Occipital lobe (tissue), 3 donors: ENCODE measurements at places on chromosomes 4 and X. TPM values are rescaled to one million over a fixed set of nuclear protein-coding genes. Genes with fewer than 3 reads are reported as not detected.

Gene SH2D1A
- total RNA-seq, result not detected

Gene TSPAN7
- total RNA-seq, result 47.1 TPM

Gene SHROOM2
- total RNA-seq, result 12.3 TPM

Gene MAGEA9B
- not detected for total RNA-seq

Gene SYP
- total RNA-seq, result 158 TPM

Gene TXK
- 3.1 TPM for total RNA-seq

Gene TRMT10A
- 5.6 TPM for total RNA-seq

Gene PRR32
- not detected for total RNA-seq

Gene CT45A1
- not detected for total RNA-seq

Gene TEX13B
- not detected for total RNA-seq

Gene MSANTD1
- total RNA-seq, result 5.9 TPM

Gene APEX2
- total RNA-seq, result 1.4 TPM

Gene HTRA3
- total RNA-seq, result 1.2 TPM

Gene MAGEA2
- not detected for total RNA-seq

Gene OCRL
- 33.4 TPM for total RNA-seq

Gene MAOA
- total RNA-seq, result 11.9 TPM

Gene TTC29
- 0.78 TPM for total RNA-seq

Gene PPA2
- total RNA-seq, result 72.7 TPM

Gene ARMCX1
- total RNA-seq, result 118 TPM

Gene FGFR3
- total RNA-seq, result 14.7 TPM

Gene GYPE
- 0.31 TPM for total RNA-seq

Gene FDCSP
- not detected for total RNA-seq

Gene RNF150
- 34.5 TPM for total RNA-seq

Gene GUCY1A1
- total RNA-seq, result 136 TPM

Gene PAGE4
- not detected for total RNA-seq
